Germinal center (tissue), 1 donor: ENCODE measurements at places on chromosomes 7 and 10.
A peak's percentile ranks its signal among the peaks of the same experiment; 100 is the strongest.

DNA sequence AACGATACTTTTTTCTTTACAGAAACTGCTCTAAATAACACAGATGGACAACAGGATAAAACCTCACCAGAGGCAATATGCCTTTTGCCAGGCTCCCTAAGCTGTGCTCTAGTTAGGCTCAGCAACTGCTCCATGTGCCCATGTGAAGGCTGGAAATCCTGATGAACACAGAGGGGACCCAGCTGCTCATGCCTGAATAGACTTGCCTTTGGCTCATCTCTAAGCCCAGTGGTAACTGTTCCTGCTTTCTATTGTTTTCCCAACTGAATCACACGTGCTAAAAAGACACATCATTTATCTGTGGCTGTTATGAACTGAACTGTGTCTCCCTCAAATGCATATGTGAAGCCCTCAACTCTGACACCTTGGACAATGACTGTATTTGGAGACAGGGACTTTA is 110.4 kb downstream of the RNF216 start:
- no peak for DNase-seq

- DNase-seq, result no peak
Observed at GRCh38 chr7:106772655-106773108, 92.4 kb upstream of the PIK3CG start.

DNA sequence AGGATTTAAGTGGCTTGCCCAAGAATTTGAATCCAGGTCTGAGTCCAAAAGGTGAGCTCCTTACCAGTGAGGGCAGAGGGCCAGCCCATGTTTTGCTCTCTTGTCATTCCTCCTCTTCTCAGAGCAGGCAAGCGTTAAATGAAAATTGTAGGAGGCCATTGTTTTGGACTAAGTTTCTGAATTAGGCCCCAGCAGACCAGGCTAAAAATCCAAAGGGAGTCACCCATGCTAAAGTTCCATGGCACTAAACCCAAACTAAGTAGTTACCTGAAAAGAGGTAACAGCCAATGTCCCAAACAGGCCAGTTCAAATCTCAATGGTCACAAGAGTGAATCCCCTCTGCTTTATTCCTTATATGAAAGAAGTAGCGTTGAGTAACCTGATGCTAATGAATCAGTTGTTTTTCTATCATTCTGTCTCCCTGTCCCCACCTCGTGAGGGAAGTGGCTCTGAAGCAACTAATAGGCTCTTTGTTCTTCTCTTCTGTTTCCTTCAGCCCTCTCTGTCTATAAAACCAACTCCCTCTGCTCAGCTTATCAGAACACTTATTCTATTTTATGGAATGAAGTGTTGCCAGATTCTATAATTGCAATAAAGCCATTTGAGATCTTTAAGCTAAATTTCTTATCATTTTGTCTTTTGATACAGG is 17.5 kb upstream of the CDH23 start:
- no peak for DNase-seq

DNA sequence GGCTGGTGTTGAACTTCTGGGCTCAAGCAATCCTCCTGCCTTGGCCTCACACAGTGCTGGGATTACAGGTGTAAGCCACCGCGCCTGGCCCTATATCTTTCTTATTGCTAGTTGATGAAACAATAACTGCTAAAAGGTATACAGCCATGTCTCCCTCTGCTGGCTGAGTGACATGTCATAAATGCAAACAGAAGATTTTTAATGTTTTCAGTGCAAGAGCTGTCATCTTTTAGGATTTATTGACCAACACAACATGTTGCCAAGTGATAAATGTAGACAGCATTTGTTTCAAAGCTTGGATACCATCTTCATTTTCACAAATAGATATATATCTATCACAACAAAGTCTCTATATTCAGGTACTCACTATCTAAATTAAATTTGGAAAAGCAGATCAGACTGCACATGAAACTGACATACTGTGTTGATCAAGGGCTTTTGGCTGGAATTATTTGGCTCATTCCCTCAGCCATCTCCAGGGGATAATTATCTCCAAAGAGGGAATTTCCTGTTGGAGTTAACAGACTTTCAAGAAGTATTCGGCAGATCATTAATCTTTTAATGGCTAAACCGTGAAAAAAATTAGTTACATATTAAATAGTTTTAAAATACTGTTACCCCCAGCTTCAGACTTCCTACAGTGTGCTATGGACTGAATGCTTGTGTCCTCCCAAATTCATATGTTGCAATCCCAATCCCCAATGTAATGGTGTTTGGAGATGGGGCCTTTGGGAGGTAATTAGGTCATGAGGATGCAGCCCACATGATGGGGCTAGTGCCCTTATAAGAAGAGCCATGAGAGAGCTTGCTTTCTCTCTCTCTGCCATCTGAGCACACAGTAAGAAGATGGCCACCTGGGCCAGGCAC is 41.3 kb upstream of the SRPK2 start:
- DNase-seq, result peak; percentile 35

- no peak for DNase-seq
Observed at GRCh38 chr7:48458701-48459524, 287.7 kb downstream of the ABCA13 start.

DNA sequence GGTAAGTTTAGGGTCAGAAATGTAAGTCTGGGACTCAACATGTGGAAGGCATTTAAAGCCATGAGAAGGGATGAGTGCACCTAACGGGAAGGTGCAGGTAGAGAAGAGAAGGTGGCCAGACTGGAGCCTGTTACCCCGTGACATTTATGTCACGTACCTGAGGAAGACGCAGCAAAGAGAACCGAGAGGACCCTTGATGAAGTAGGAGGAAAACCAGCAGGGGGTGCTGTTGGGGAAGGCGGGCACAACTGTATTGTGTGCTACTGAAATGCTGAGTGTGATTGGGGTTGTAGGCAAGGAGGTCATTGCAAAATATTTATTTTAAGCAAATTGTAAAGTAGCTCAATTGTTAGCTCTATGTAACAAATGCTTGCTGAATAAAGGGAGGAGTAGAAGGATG is 338.2 kb upstream of the PRKCQ start:
- peak; percentile 44 for DNase-seq

DNA sequence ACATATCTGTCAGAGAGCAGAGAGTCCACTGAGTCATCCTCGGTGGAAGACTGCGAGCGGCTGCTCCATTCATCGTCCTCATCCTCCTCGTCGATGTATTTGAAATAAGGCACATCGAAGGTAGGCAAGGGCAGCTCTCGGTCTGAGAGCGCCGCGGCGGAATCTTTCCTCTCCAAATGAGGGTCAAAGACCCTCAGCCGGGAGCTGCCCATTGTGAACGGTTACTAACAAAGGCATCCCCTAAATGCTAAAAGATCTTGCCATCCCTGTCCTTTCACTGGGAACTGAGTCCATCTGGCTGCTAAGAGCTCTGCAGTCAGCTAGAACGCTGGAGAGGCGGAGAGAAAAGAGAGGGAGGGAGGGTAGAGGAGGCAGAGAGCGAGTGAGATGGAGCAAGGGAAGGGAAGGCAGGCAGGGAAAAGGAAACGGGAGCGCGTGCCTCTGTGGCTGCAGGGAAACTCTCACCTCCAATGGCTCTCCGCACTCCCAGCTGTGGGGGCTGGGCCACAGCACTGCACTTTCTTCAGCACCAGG is 163.4 kb downstream of the RAPGEF5 start:
- no peak for DNase-seq

DNA sequence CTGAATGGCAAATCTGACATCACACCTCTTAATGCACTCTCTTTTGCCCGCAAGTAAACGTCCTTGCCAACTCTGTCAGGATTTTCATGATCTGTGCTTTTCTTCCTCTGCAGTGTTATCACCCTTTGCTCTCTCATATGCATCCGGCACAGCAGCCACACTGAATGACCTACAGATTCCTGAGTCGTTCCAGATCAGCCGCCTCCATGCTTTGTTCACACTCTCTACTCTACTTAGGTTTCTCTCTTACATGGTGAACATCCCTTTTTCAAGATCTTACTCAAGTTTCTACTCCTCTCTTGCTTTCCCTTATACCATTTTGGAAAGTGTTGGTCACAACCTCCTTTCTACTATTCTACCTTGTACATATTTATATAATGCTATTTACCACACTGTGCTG is 127.7 kb upstream of the AOAH start:
- no peak for DNase-seq

- DNase-seq, result no peak
Observed at GRCh38 chr7:8938044-8938805, 504.8 kb downstream of the NXPH1 start.

GRCh38 chr7:91302794-91303193 is 38.6 kb downstream of the FZD1 start:
- DNase-seq, result no peak

GRCh38 chr7:129454249-129454551 is 20.0 kb downstream of the STRIP2 start:
- DNase-seq, result no peak

- DNase-seq, result no peak
Observed at GRCh38 chr7:36653663-36654355, 70.5 kb downstream of the AOAH start.

DNA sequence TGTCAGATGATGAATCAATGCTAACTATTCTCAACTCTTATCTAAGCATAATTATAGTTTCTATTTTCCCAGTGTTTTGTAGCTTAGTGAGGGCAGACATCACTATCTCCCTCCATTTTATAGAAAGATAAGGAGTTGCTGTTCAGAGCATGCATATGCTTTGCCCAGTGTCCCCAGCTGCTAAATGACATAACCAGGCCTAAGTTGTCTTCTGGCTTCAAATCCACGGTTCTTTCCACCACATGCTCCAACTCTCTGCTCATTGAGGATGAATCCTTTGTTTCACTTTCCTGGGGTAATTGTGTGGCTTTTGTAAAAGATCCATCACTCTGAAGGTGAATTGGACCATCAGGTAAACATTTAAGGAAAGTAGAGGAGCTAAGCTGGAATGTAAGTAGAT is 134.0 kb downstream of the SNX10 start:
- DNase-seq, result no peak

- no peak for DNase-seq
Observed at GRCh38 chr10:6553937-6554336, 26.1 kb downstream of the PRKCQ start.

GRCh38 chr10:49359349-49360270 is 36.3 kb downstream of the DRGX start:
- DNase-seq, result no peak

GRCh38 chr7:91182819-91183764 is 81.1 kb upstream of the FZD1 start:
- no peak for DNase-seq

DNA sequence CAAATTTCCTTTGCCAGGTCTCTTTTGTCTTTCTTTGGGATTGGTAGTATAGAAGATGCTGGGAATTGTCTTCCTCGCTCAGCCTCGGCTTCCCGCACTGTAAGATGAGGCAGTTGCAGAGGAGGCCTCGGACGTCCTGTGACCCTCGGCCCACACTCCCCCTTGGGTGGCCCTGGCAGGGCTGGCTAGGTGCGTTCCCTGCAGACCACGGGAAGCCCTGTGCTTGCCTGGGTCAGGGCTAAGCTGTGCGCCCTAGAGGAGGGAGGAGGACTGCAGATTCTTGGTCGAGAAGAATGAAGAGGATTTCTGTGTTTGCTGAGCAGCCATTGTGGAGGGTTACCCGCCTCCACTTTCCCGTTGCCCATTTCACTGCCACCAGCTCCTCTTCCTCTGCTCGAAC is 42.8 kb downstream of the WIPI2 start:
- no peak for DNase-seq

- no peak for DNase-seq
Observed at GRCh38 chr7:24075426-24075810, 208.6 kb upstream of the NPY start.

- no peak for DNase-seq
Observed at GRCh38 chr10:77857272-77857671, 69.3 kb downstream of the DLG5 start.

GRCh38 chr7:36283711-36284130 is 105.9 kb upstream of the ANLN start:
- DNase-seq, result peak; percentile 80

GRCh38 chr10:84540617-84541288 is 212.4 kb downstream of the CCSER2 start:
- peak; percentile 67 for DNase-seq

DNA sequence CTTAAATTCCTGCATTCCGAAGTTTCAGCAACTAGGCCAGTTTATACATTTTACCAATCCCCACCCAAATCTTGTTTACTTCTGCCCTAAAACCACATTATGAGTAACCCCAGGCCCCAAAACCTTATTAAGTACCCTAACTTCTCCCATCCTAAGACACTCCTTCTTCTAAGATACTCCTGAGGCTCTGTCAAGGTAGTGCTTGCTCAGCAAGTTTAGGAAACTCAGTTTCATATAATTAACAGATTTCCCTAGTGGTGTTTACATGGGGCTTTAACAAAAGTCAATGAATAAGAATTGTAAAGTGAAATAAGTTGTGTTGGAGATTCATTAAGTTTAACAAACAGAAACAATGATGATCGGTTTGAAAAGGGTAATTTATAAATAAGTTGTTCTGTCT is 77.8 kb downstream of the CPEB3 start:
- no peak for DNase-seq

DNA sequence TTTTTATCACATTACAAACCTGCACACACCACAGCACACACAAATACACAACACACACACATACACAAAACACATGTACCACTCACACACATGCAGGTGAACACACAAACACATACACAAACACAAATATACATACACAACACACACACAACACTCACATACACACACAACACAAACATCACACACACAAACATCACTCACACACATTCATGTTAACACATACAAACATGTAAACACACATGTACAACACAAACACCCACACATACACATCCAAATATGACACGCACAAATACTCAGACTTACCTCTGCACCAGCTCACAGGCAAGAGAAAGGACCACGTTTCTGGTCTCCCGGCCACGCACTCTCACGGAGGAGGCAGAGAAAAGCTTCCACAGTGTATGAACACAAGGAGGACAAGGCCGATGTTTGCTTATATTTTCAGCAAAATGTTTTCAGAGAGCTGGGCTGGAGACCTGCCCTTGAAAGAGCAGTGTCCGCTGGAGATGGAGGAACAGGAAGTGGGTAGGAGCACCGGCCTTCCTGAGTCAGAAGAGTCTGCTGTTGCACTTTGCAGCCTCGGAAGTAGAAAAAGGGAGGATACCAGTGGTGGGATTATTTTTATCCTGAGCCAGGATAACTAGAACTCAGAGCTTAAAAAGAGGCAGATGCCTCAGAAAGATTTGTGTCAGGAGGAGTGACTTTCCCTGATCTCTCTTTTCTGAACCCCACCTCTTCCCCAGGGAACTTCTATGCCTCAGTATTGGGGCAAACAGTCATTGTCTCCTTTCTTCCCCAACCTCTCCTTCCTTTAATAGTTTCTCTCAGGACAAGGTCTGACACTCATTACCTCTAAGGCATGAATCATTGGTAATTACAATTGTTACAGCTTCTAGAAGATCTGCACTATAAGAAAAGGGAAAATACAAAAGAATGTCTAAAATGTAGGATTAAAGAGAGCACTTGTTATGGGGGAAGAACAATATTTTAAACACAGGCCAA is at the start of gene GIMAP6:
TSS of gene GIMAP6 (minus strand) at position 520 of the 999 bp plus-strand sequence. CDS start 2,243 bp downstream, outside the sequence.
- no peak for DNase-seq

- DNase-seq, result no peak
Observed at GRCh38 chr10:101217450-101218281, 11.6 kb downstream of the LBX1 start.

- DNase-seq, result no peak
Observed at GRCh38 chr10:22976534-22976933, 48.7 kb downstream of the ARMC3 start.

- DNase-seq, result no peak
Observed at GRCh38 chr7:138064856-138065357, 11.4 kb upstream of the AKR1D1 start.
